Transverse colon (tissue), 4 donors: ENCODE measurements at places on chromosomes 11 and 22. TPM values are rescaled to one million over a fixed set of nuclear protein-coding genes. Genes with fewer than 3 reads are reported as not detected.

LARGE1 gene
- 46.5 TPM for total RNA-seq

C11orf16 gene
- not detected for total RNA-seq

BBOX1 gene
- not detected for total RNA-seq

APOA4 gene
- total RNA-seq, result not detected

MIAT gene
- 1.5 TPM for total RNA-seq

OR51B4 gene
- total RNA-seq, result not detected

DNA sequence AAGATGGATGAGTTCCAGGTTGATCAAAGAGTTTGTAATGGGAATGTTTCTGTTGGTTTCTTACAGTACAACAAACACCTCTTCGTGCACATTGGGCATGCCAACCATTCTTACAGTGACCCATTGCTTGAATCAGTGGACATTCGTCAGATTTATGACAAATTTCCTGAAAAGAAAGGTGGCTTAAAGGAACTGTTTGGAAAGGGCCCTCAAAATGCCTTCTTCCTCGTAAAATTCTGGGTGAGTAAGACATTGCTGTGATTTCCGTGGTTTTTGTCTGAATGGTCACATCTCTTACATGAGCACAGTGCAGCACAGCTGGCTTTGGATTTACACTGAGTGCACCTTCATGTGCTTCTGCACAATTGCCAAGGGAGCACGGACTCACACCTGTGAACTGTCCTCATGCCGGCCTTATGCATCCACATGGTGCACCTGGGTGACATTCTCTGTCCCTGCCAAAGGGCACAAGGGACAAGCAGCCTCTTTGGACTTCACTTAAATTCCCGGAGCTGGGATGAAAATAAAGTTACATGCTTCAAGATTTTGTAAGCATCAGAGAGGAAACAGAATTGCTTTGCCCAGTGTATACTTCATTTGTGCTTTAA is 107.1 kb upstream of the RASSF10 start:
- no peak overlapping the region for H3K27ac ChIP-seq
- no peak for DNase-seq
- H3K4me3 ChIP-seq, result no peak overlapping the region
- H3K27me3 ChIP-seq, result no peaks in the 10 kb centered on the region
- peaks cover 3% of the 10 kb centered on the region for H3K36me3 ChIP-seq

- H3K27ac ChIP-seq, result no peak overlapping the region
- H3K36me3 ChIP-seq, result no peaks in the 10 kb centered on the region
- H3K4me3 ChIP-seq, result no peak overlapping the region
- peaks cover 18% of the 10 kb centered on the region for H3K27me3 ChIP-seq
- DNase-seq, result no peak
- peaks cover 7% of the 10 kb centered on the region for H3K4me1 ChIP-seq
These were observed 117.6 kb upstream of the FGF3 start for GRCh38 chr11:69936771-69937170.

GRCh38 chr11:12264361-12264760 is 113.0 kb upstream of the PARVA start:
- H3K27me3 ChIP-seq, result no peaks in the 10 kb centered on the region
- DNase-seq, result no peak
- peaks cover 6% of the 10 kb centered on the region for H3K4me1 ChIP-seq
- no peak overlapping the region for H3K27ac ChIP-seq

GRCh38 chr11:120867531-120867930 is 156.4 kb upstream of the TBCEL start:
- no peaks in the 10 kb centered on the region for H3K4me1 ChIP-seq
- DNase-seq, result no peak
- H3K27me3 ChIP-seq, result no peaks in the 10 kb centered on the region
- H3K36me3 ChIP-seq, result no peaks in the 10 kb centered on the region
- no peak overlapping the region for H3K4me3 ChIP-seq

DNA sequence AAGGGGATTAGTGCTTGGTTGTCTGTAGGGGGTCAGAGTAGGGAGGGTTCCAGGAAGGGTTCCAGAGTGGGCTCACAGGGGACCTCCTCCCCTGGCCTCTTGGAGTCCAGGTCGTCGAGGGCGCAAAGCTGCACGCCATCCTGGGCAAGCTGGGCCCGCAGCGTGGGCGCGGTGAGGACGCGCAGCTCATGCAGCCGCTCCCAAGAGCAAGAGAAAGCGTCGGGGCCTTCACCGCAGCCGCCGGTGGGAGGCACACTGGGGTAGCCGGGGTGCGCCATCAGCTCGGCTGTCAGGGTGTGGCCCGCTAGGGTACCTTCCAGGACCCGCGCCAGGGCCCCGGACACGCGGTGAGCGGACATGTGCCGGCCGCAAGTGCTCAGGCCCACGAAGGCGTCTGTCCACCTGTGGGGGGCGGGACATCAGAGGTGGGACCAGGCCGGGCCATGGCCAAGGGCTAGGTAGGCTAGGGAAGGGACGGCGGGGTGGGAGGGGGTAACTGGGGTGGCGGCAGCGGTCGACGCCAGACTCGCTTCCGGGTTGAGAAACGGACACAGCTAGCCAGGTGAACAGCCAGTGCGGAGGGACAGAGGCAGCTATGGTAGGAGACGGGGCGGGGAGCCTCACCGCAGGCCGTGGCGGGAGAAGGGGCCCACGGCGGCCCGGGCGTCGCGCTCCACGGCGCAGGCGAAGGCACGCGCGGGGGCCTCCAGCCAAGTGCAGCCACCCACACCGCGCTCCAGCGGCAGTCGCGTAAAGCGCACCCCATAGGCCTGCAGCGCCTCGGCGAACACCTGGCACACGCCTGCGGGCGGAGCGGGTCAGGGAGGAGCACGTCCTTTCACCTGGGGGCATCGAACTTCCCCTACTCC is 1.2 kb downstream of the YDJC start:
- no peak for DNase-seq
- H3K4me3 ChIP-seq, result peak overlapping the region; percentile 77
- no peaks in the 10 kb centered on the region for H3K27me3 ChIP-seq
- H3K36me3 ChIP-seq, result no peaks in the 10 kb centered on the region
- H3K27ac ChIP-seq, result peak overlapping the region; percentile 89

- no peaks in the 10 kb centered on the region for H3K36me3 ChIP-seq
- H3K27ac ChIP-seq, result no peak overlapping the region
- DNase-seq, result no peak
- peaks cover 8% of the 10 kb centered on the region for H3K27me3 ChIP-seq
- no peak overlapping the region for H3K4me3 ChIP-seq
- no peaks in the 10 kb centered on the region for H3K4me1 ChIP-seq
These were observed 255.5 kb upstream of the B3GAT1 start for GRCh38 chr11:134667505-134667904.

- H3K36me3 ChIP-seq, result no peaks in the 10 kb centered on the region
- peak overlapping the region; percentile 93 for H3K27ac ChIP-seq
- peaks cover 89% of the 10 kb centered on the region for H3K4me1 ChIP-seq
These were observed 5.0 kb downstream of the CD81 start for GRCh38 chr11:2382129-2382517.

GRCh38 chr11:59176330-59176729 is 4.4 kb downstream of the DTX4 start:
- no peaks in the 10 kb centered on the region for H3K36me3 ChIP-seq
- H3K27ac ChIP-seq, result peak overlapping the region; percentile 93
- no peak for DNase-seq
- H3K4me1 ChIP-seq, result peaks cover 23% of the 10 kb centered on the region
- no peaks in the 10 kb centered on the region for H3K27me3 ChIP-seq
- no peak overlapping the region for H3K4me3 ChIP-seq

DNA sequence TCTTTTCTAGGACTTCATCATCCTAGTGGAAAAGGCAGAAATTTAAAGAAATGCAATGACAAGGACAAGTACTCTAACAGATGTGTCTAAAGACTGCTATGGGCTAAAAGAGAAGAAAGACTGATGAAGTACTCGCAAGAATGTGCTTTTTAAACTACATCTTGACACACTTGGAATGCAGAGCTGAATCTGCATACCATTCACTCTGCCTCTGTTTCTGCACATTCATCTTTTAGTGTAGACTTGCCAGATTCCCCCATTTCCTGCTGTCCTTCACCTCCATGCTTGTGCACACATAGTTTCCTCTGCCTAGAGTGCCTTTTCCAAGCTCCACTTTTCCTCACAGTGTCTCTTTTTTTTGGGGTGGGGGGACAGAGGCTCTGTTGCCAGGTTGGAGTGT is 239.0 kb upstream of the CCDC179 start:
- no peak overlapping the region for H3K4me3 ChIP-seq
- no peak for DNase-seq
- H3K4me1 ChIP-seq, result no peaks in the 10 kb centered on the region
- H3K27me3 ChIP-seq, result no peaks in the 10 kb centered on the region

DNA sequence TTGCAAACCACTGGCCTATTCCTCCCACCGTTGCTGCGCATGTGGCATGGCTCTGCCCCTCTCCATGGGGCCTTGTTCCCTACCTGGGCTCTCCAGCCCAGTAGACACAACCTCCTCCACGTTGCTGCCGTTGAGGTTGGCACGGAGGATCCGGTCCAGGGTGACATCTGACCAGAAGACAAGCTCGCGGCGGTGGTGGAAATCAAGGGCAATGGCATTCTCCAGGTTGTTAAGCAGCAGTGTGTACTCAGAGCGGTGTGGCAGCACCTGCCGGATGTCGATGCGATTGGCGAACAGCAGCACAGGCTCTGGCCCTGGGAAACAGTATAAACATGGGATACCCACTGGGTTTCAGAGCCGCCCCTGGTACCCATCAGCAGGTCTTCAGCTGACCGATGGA is 23.8 kb downstream of the LRP4 start:
- no peaks in the 10 kb centered on the region for H3K27me3 ChIP-seq
- DNase-seq, result no peak

DNA sequence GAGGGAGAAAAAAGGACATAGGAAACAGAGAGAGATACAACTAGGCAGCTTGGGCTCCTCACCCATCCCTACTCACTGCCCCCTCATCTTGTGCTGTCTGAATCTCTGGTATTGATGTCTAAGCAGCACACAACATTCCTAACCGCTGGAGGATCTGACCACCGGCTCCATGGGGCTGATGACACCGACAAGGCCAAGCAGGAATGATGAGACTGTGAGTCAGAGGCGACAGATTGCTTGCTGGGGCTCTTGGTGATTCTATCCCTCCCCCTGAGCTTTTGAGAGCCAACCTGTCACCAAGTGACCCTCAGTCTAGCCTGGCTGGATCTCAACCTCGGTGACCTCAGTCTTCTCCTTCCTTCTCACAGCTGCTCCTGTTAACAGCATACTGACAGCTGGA is 13.8 kb downstream of the PAMR1 start:
- no peaks in the 10 kb centered on the region for H3K36me3 ChIP-seq
- DNase-seq, result no peak
- H3K27ac ChIP-seq, result no peak overlapping the region
- peaks cover 3% of the 10 kb centered on the region for H3K27me3 ChIP-seq

- H3K4me1 ChIP-seq, result no peaks in the 10 kb centered on the region
- no peaks in the 10 kb centered on the region for H3K27me3 ChIP-seq
- no peak for DNase-seq
- H3K36me3 ChIP-seq, result no peaks in the 10 kb centered on the region
These were observed 24.7 kb upstream of the BAIAP2L2 start for GRCh38 chr22:38135133-38135706.

GRCh38 chr11:109121173-109121932 is 300.6 kb upstream of the C11orf87 start:
- H3K27ac ChIP-seq, result no peak overlapping the region
- H3K36me3 ChIP-seq, result no peaks in the 10 kb centered on the region
- H3K4me3 ChIP-seq, result no peak overlapping the region
- no peaks in the 10 kb centered on the region for H3K27me3 ChIP-seq
- H3K4me1 ChIP-seq, result no peaks in the 10 kb centered on the region

DNA sequence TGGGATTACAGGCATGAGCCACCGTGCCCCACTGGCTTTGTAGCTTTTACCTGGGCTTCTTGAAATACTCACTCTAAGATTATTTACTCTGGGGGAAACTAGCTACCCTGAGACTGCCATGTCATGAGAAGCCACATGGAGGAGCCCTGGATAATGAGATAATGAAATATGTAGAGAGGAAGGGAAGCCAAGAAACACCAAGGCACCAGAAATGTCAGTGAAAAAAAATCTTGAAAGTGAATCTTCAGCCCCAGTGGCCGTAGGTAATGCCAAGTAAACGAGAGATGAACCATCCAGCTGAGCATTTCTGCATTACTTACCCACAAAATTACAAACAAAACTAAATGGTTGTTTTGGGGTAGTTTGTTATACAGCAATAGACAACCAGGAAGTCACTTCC is 125.6 kb downstream of the APIP start:
- no peak overlapping the region for H3K4me3 ChIP-seq
- DNase-seq, result no peak
- H3K36me3 ChIP-seq, result no peaks in the 10 kb centered on the region
- H3K4me1 ChIP-seq, result peaks cover 24% of the 10 kb centered on the region

DNA sequence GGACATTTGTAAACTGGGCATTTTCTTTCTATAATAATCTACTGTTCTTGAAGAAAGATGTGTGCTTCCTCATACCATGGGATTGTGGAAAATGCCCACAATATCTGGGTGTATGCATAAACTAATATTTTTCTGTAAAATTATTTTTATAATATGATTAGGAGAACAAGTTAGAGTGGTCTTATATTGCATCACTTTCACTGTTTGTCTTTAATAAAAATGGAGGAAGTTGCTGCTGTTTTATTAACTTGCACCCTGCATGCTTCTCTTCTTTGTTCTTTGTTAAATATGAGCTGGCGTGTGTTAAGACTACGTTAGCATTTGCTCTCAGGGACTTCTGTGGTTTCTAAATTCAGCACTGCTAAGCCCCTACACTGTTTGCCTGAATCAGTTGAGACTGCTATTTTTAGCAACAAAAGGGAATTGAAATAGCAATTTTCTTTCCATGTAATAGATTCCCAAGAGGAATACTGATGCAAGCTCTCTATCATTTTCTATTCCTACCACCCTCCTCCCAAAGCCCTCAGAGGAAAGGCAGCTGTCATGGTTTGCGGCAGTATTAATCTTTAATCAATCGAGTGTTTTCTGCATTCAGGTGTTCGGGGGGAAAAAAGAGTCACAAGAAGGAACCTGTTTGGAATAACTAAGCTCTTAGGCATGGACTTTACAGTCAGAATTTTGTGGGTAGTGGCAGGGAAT is 56.1 kb downstream of the HSD17B12 start:
- H3K27ac ChIP-seq, result no peak overlapping the region
- no peaks in the 10 kb centered on the region for H3K36me3 ChIP-seq
- no peak overlapping the region for H3K4me3 ChIP-seq
- no peaks in the 10 kb centered on the region for H3K27me3 ChIP-seq

DNA sequence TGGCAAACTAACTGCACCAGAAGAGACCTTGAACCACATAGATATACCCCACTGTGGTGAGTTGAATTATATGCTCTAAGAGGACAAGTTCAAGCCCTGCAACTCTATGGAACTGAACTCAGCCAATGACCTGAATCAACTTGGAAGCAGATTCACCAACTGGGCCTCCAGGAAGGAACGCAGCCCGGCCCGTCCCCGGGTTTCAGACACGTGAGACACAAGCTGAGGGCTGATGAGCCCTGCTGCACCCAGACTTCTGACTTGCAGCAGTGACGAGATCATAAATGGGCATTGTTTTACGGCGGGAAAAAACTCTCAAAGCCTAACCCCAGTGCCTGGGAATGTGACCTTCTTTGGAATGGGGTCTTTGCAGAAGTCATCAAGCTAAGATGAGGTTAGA is 28.5 kb upstream of the GAL start:
- H3K27me3 ChIP-seq, result peaks cover 21% of the 10 kb centered on the region
- H3K4me1 ChIP-seq, result no peaks in the 10 kb centered on the region
- DNase-seq, result no peak
- H3K27ac ChIP-seq, result no peak overlapping the region
- no peaks in the 10 kb centered on the region for H3K36me3 ChIP-seq
- H3K4me3 ChIP-seq, result no peak overlapping the region
